ENCODE measurements at places on chromosomes 7 and 10.
A peak's percentile ranks its signal among the peaks of the same experiment; 100 is the strongest.

DNA sequence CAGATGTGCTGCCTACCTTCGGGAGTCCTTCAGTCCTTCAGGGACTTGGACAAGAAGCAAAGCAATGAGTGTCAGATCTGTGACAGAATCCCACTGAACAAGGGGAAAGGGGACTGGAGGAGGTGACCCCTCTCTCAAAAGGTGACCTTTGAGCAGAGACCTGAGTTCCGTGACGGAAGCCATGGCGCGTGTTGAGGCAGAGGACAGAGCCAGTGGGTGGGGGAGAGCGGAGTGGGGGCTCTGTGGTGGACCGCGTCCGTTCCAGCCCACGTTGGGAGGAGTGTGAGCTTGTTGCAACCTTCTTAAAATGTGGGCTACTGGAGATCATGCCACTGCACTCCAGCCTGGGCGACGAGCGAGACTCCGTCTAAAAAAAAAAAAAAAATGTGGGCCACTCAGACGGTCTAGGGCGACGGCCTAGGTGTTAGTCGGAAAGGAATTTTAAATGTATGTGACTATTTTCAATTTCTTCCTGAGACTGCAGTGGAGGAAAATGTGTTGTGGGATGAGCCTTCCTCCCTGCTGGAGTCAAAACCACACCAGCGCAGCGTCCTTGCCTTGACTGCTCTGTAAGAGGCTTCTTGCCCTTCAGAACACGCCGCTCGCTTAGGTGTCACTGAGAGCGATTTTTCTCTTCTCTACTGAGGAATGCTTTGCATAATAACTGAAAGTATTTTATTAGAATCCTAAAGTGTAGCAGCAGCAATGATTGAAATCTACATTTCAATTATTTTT lies 272.7 kb downstream of the CELF2 start:
- no peak for DNase-seq

- DNase-seq, result peak; percentile 56
Observed at GRCh38 chr7:142459551-142459963, 201.7 kb upstream of the PRSS58 start.

GRCh38 chr7:42494736-42495135 lies 257.7 kb upstream of the GLI3 start:
- DNase-seq, result no peak

DNA sequence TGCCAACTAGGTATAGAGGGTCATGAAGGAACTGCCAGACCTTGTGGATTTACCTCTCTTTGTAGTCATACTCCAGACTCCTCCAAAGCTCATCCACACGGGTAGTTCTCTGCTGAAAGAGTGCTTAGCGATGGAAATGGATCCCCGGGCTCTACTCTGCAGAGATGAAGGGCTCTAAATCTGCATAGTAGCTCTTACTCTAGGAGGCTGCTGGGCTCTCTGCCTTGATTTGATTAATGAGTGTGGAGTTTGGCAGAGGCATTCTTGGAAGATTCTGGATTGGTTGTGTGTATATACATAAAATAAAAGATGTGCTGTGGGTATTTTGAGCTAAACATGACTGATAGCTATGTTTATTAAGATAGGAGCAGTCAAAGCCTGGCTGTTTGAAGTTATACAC lies 21.3 kb upstream of the CPXM2 start:
- no peak for DNase-seq

GRCh38 chr7:88357294-88357693 lies 50.6 kb upstream of the STEAP4 start:
- DNase-seq, result no peak

DNA sequence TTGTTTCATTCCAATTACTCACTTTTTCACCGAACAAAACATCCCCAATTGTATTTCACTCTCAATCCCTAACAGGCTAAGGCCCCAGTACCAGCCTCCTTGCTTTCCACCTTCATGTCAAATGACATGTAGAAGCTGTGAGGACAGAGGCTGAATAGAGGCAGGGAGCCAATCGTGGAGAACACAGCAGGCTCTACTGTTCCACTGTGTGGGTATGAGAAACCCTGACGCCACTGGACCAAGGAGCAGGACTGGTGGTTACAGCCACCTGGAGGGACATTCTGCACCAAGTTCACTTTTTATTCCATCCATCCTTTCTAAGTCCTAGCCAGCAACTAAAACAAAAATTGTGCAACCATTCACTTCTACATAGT lies 502.8 kb downstream of the SORCS1 start:
- DNase-seq, result no peak

DNA sequence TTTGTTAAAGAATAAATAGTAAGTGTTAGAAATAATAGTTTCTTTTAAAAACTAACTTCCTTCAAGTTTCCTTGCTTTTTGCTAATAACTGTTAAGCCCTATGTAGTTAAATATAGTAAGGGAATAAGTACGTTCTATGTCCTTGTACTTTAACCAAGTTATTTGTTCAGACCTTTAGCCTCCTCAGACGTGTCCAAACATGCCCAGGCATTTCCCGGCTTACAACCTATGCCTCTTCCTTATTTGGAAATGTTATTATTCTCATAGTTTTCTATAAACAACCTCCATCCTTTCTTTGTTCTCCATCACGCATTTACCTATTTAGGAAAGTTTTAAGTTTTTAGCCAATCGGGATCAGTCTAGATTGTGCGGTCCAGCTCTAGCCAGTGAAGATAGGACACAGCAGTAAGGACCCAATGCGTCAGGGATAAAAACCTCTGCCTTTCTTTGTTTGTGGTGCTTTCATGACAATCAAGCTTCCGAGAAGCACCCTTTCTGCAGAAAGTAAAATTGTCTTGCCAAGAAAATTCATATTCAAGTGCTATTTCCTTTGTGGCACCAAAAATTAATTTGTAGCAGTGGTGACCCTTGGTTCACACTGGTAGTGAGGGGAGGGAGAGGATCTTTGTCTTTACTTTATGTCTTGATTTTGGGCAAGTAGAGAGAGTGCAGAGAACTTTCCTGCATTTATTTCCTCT lies 851.3 kb upstream of the POM121L12 start:
- no peak for DNase-seq

DNA sequence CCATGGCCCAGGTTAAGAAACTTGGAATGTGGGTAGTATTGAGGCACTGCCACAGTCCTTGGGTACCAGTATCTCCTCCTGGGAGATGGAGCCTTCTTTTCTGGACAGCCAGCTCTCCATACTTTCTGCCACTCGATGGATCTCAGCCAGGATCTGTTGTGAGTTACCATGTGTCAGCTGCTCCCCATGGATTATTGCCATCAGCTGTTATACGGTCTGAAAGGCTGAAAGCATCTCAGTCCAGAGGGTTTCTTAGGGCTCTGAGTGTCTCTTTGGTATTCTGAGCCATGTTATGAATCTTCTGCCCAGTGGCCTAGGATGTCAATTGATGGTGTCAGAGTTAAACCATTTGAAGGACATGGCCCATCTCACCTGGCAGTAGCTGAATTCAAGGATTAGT lies 197.5 kb downstream of the C7orf25 start:
- no peak for DNase-seq

DNA sequence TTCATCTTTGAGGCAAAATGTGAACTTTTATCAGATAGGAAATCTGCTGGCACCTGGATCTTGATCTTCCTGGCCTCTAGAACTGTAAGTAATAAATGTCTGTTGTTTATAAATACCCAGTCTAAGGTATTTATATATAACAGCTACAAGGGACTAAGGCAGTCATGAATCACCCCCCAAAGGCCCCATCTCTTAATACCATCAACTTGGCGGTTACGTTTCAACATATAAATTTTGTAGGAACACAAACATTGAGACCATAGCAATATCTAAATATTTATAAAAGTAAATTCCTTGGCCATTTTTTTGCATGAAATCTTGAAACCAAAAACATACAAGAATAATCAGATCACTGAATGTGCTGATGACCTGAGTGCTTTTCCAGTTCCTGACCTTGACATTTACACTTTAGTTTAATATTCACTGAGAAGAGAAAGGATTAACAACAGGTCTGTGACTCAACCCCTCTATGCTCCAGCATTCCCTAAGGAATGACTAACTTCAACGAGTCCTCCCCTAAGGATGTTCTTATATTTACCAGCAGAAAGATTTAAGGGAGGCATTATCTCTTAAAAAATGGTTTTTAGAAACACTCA lies 1438.5 kb upstream of the CELF2 start:
- no peak for DNase-seq

DNA sequence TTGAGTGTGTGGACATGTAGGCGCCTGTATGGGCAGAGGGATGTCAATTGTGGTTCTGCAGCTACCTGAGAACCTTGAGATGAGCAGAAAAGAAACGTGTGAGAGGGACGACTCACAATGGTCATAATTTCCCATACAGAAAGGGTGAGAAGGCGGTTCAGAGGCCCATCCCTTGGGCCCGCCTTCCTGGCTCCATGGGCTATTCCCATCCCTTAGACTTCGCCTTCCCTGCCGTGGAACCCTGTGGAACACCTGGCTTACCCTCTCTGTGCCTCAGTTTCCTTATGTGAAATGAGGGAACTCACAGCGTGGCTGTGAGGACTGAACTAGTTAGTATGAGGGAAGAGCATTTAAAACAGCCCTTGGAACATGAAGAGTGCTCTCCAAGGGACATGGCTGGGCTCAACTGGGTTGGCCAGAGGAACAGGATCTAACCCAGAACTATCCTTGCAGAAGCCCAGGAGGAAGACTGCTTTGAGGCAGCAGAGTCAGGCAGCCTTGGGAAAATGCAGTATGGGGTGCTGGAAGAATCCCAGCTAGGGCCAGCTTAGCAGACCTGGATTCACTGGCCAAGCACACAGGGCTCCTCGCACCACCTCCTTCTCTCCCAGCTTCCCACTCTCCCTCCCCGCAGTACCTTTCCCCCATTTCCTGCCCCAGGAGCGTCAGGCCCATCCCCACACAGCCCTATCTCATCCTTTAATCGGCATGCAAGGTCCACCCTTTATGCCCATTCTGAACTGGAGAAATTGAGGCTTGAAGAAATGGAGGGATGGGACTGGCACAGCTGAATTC lies 11.1 kb upstream of the ZMIZ1 start:
- DNase-seq, result no peak

DNA sequence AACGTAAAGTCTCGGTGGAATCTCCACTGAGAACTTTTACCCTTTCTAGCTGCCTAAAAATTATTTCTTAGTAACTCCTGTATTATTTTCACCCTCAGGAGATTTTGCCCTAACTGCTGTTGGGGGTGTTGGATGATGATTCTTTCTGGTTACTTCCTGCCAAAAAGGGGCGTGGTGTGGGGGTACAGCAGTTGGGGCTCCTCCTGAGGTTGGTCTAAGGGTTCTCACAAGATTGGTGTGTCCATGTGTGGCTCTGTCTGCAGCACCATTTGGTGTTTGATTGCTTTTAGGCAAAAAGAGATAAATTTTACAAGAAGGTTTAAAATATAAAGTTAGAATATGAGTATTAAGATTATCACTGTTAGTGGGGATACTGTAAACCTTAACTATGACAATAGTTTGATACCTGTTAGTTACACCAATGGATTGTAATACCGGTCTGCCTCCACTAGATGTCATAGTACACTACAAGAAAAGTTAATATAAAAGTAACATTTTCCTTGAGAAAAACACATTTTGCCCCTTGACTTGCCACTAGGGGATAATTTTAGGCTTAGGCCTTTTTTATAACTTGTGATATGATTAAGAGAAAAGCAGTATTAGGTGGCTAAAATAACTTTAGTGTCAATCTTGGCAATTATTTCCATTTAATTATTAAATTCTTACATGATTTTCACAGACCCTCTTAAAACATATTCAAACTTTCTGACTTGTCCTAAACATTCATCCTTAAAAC lies 928.7 kb downstream of the IPMK start:
- DNase-seq, result peak; percentile 33

GRCh38 chr10:79100771-79101170 lies 32.0 kb downstream of the ZMIZ1 start:
- no peak for DNase-seq

DNA sequence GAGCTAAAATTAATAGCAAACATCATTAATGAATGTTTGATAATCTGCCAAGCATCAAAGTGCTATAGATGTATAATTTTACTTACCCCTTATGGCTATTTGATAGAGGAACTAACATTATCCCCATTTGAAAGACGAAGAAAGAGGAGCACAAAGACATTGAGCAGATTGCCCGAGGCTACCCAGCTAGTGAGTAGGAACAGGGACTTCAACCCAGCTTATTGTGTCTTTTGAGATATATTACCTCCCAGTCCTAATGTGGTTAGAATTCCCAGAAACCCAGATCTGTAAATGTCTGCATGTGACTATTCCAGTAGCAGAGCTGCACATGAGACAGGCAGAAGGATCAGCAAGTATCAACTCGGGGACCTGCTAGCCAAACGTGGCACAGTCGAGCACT lies 160.1 kb upstream of the AOAH start:
- no peak for DNase-seq

DNA sequence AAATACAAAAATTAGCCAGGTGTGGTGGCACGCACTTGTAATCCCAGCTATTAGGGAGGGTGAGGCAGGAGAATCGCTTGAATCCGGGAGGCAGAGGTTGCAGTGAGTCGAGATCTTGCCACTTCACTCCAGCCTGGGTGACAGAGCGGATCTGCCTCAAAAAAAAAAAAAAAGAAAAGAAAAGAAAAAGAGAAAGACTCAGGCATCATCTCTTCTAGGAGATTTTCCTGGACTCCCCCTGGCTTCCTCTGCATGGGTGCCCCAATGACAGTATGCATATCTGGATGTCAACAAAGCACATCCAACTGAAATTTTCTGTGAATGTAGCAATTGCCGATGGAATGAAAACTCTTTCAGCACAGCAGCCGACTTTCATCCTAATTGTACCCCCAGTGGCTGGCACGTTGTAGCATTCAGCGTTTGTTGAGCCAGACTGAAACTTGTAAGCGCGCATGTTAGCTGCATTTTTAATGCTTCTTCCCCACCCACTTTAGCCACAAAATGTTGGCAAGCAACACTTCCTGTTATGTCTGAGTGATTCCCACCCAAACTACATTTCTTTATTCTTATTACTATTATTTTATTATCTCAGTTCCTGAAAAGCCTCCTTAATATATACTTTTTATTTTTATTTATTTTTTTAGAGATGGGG lies 70.2 kb downstream of the PRTFDC1 start:
- DNase-seq, result no peak

DNA sequence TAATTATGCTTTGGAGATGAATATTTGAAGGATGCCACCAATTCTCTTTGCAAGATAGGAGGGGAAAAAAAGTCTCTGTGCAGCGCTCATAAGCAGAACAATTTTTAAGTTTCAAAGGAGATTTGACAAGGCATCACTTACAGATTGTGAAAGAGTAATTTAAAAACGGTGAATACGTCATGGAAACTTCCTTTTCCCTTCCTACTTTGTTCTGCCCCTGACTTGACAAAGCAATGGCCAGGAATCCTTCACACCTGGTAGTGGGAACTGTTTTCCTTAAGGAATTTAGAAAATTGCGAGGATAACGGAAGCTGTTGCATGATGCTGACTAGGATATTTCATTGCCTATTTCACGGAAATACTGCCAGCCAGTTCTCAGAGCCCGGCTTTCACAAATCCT lies 16.7 kb downstream of the FAM107B start:
- DNase-seq, result no peak
